Foreskin keratinocyte (primary cell): ENCODE measurements at places on chromosomes 7 and 10. TPM values are rescaled to one million over a fixed set of nuclear protein-coding genes. Genes with fewer than 3 reads are reported as not detected.

Gene TUBAL3
- polyA plus RNA-seq, result 0.35 and 1.0 TPM in 2 replicates

- DNase-seq, result no peak
Observed at GRCh38 chr10:3493621-3494020, 291.4 kb downstream of the KLF6 start.

DNA sequence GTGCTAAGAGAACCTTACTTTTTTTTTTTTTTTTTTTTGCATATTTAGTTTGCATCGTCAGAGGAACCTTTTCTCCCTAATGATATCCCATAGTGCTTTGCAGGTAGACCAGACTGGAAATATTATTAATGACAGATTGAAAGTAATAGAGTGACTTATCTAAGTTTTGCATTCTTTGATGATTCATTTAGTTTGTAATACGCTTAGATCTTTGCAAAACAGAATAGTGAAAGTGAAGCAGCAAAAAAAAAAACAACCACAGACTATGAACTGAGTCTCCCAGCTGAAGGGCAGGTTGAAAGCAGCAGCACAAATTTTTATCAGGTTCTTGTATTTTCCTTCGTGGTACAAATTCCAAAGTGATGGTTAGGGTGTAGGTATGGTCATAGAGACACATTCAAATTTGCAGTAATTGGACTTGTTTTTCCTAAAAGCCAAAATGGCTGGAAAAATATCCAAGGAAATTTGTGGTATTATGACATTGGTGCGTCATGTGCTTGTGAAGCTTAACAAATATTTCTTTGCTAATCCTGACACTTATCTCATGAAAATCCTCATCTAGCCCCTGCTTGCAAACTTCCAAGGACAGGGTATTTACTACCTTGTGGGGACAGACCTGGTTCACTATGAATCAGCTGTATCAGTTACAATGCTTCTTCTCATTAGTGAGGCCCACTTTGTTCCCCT lies 81.8 kb upstream of the CREB5 start:
- peak; percentile 25 for DNase-seq

- peak; percentile 52 for DNase-seq
Observed at GRCh38 chr10:85400981-85401695, 965.5 kb downstream of the GRID1 start.

- DNase-seq, result no peak
Observed at GRCh38 chr10:13732465-13732881, 145.7 kb downstream of the PRPF18 start.
